ENCODE measurements at places on chromosomes 16 and 17. TPM values are rescaled to one million over a fixed set of nuclear protein-coding genes. Genes with fewer than 3 reads are reported as not detected.

The CACNG5 gene
- not detected for total RNA-seq

The SPATA32 gene
- total RNA-seq: not detected

The IL32 gene
- 10.9 TPM for total RNA-seq

The LGALS9B gene
- total RNA-seq: 2.5 TPM

The PLEKHG4 gene
- total RNA-seq: 7.5 TPM

The TSNAXIP1 gene
- total RNA-seq: 0.07 TPM

The SCNN1B gene
- 2.7 TPM for total RNA-seq

The MYH8 gene
- total RNA-seq: not detected

The GGNBP2 gene
- 33.9 TPM for total RNA-seq

The DHRS7C gene
- total RNA-seq: not detected
